ENCODE measurements at places on chromosomes 12 and 14.

- no peak for DNase-seq
Observed at GRCh38 chr12:57340104-57340503, 89.1 kb upstream of the STAC3 start.

GRCh38 chr12:111006621-111007020, 86.2 kb upstream of the MYL2 start:
- no peak for DNase-seq

- no peak for DNase-seq
Observed at GRCh38 chr12:8629486-8630033, 16.9 kb upstream of the AICDA start.

DNA sequence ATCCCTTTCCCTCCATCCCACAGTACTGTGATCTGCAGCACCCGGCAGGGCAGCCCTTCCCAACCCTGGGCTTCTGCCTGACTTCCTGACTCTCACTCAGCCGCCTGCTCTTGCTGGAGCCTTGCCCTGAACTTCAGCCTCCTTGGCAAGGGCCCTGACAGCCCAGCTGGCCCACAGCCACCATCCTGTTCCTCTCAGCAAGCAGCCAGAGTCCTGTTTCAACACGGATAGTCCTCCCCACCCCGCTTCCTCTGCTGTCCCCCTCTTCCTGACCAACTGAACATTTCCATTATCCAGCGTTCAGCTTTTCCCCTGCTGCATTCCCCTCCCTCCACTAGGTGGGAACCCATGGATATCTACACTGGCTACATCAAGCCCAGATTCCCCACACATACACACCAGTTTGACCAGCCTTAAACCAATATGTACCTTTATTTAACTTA, 74.0 kb upstream of the MDM1 start:
- peak; percentile 43 for DNase-seq

DNA sequence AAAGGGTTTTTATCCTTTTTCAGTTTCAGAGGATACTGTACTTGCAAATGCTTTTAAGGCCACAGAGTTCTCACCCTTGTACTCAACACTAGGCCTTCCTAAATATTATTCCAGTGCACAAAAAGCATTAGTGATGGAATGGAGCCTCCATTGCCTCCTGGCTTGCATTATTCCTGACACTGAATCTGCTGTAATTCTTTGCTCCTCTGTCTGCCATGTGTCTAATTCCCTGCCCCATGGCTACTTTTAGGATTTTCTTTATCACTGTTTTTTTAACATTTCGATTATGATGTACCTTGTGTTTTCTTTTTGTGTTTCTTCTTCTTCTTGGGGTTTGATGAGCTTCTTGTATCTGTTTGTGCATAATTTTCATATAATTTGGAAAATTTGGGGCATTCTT, 29.5 kb downstream of the SUSD6 start:
- DNase-seq, result no peak

DNA sequence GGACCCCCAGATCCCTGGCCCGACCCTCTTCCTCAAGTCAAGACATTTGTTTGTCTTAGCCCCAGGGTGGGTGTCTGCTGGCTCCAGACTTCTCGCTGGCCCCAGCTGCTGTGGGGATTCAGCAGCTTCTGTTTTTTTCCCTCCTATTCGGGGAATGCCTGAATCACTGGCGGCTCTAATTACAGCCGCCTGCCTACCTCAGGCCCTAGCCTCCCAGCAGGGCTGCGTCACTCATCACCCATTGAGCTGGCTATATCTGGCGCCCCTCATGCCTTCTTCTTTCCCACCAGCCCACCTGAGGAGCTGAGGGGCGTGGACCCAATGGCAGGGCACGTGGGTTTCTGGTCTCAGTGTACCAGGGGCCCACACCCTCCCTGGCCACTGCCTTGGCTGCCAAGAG, 10.1 kb downstream of the KRT80 start:
- peak; percentile 50 for DNase-seq

GRCh38 chr12:3603576-3603975, 112.6 kb downstream of the PRMT8 start:
- no peak for DNase-seq

DNA sequence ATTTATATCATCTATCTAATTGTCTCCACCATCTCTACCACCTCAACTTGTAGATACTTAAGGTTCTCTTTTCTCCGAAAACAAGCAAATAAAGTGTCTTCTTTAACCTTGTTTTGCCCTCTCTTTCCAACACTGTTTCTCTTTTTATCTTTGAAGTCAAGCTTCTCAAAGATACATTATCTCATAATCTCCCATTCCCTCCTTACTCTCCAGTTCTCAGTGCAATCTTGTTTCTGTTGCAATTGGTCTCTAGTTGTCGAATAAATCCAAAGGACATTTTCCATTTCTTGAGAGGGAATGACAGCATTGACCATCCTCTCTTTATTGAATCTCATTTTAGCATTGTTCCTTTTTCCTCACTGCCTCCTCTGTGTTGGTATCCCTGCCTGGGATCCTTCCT, 383.3 kb downstream of the SOX5 start:
- no peak for DNase-seq

GRCh38 chr12:127077262-127078045, 1189.5 kb upstream of the TMEM132C start:
- DNase-seq, result no peak

GRCh38 chr12:110340706-110341105, 59.7 kb downstream of the ATP2A2 start:
- no peak for DNase-seq

DNA sequence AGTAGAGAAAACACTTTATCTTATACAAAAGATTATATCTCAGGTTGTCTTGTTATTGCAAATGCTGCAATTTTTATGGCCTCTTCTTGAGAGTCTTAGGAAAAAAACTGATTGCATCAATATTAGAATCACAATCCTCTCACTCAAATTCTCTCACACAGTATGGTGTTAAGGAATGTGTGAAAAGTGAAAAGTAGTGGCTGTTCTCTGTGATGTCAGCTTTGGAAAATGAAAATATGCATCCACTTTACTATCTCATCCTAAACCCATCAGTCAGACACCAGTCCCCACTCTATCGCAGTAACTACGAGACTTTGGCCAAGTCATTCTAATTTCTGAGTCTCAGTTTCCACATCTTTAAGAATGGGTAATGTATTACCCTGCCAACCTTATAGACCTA, 32.6 kb upstream of the NTF3 start:
- DNase-seq, result no peak

GRCh38 chr12:48366131-48366530, 15.4 kb upstream of the ZNF641 start:
- DNase-seq, result no peak

GRCh38 chr12:10031771-10032175, 1.3 kb downstream of the CLEC9A start:
- DNase-seq, result no peak

DNA sequence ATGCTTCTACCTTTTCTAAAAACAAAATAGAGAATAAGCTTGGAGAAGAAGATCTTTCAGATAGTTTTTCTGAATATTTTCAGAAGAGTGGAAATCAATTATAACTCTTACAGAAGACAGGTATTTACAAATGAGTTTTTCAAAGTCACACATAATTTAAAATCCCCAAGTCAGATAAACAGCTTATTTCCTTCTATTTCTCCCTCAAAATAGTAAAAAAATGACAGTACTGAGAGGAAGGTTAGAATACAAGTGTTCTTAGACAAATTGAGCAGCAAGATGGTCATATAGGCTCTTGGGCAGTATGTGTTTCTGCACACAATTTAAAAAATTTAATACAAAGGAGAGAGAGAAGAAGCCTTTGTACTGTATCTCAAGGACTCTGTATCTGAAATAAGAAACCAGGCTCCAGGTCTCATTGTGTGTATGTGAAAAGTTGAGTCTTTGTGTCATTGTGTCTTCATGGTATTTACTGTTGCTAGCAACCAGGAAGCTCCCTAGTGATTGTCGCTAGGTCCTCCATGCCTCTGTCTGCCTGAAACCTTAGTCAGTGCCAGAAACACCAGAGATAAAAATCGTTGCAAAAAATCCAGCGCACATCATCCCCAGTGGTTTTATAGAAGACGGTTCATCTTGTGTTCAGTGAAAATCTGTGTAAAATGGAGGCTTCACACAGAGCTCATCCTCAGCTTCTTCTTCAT, 12.9 kb upstream of the TUBA1A start:
- DNase-seq, result peak; percentile 74

DNA sequence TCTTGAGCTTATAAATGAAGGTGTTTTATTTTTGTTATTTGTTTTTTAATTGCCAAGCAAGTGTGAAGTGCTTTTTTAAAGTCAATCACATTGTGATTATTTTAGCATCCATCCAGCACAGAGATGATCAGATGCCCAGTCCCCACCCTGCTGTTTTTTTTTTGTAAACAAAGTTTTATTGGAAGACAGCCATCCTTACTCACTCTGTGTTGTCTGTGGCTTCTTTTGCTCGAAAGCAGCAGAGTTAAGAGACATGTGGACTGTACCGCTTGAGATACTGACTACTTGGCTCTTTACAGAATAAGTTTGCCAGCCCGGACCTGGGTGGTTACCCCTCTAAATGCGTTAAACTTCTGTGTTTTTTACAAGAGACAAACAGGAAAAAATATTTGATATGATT, 30.9 kb upstream of the AMN start:
- DNase-seq, result no peak

DNA sequence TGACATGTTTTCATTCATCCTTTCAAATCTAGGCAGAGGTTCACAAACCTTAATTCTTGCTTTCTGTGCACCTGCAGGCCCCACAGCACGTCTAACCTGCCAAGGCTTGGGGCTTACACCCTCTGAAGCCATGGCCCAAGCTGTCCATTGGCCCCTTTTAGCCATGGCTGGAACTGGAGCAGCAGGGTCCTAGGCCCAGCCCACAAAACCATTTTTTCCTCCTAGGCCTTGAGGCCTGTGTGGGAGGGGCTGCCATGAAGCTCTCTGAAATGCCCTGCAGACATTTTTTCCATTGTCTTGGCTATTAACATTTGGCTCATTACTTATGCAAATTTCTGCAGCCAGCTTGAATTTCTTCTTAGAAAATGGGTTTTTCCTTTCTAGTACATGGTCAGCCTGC, 547.5 kb downstream of the KCNH5 start:
- no peak for DNase-seq

GRCh38 chr12:68414988-68415387, 82.8 kb upstream of the MDM1 start:
- no peak for DNase-seq

DNA sequence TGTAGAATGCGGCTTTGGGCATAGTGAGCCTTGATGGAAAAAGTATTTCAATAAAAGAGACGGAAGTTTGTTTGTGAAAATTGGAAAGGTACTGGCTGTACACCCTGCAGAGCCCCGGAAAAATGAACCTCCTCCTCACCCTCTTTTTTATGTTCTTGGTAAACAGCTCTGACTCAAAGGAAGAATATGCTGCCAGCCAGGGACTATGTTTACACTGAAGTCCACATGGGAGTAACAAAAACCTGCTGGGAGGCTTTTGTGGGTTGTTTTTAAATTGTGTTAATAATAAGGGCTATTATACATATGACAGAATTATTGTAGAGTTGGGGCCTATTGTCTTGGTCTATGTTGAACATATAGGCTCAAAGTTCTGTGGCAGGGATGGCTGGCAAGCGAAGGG, 70.7 kb downstream of the TTC8 start:
- DNase-seq, result no peak

DNA sequence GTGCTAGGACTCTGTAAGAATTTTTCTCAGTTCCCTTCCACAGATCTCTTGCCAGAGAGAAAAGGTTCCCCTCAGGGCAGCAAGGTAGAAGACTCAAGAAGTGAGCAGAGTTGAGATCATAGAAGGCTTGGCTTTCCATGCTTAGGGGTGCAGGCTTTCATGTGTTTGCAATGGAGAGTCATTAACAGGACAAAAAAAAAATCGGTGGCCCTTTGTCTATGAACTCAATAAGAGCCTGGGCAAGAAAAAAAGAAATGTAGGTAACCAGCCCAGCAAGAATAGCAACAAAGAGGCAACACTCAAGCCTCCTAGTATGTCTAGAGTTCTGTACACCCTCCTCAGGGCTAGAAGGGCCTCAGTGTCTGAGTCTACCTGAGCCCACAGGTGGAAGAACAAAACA, 23.4 kb upstream of the LRP6 start:
- DNase-seq, result no peak

DNA sequence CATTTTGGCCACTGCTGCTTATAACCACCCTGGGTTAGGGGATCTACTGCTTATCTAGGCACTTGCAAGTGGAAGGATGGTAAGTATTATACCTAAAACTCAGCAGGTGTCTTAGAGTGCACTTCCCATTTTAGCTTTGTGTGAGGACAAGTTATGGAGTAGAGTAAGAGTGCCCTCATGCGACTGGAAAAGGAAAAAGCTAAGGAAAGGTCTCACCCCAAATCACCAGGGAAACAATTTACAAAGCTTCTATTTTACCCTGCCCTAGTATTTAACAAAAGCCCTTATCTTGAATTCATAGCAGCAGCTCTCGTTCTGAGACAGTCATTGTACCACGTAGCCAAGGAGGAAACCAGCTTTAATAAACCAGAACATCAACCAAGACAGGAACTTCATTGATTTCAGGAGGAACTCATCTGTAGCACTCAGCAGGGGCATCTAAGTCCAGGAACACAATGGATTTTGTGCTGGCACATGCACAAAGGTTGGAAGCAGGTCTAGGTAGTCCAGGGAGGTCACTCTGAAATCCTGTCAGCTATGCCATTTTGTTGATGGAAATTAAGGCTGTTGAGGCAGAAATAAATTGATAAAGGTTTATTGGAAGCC, 2.9 kb downstream of the RDH12 start:
- DNase-seq, result peak; percentile 82

DNA sequence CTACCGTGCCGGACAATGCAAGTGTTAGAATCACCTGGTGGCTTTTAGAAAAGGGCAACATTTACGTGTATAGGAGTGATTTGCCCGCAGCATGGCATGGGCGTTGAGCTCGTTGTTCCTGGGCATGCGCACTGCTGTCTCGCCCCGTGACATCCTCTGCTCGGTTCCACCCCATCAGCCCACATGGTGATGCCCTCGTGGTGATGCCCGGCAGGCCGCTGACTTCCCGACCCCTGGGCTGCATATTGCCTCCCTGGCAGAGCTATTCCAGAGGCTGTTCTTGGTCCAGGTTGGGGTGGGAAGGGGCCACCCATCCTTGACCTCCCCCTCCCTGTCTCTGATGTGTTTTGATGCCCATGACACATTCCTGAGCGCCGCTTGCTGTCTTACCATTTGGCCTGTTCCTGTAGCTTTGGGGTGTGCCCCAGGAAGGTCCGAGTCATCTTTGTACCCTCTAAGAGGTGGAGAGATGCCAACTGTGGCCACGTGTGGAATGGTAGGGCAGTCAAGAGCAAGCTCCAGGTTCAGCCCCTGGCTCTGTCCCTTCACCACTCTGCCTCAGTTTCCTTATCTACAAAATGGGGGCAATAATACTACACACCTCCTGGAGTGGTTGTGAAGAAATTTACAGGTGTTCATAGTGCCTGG, 4.8 kb downstream of the HIP1R start:
- no peak for DNase-seq

GRCh38 chr12:119227292-119227691, 48.6 kb downstream of the HSPB8 start:
- no peak for DNase-seq

GRCh38 chr12:9856151-9856550, 13.0 kb downstream of the CLEC2B start:
- no peak for DNase-seq

GRCh38 chr14:100393906-100394732, 71.0 kb downstream of the SLC25A47 start:
- DNase-seq, result no peak

All from NCI-H1092 treated with DMSO at 0.1 percent for 48 hours (cell line).